Stimulated activated CD4-positive, alpha-beta T cell treated with anti-CD3 and anti-CD28 coated beads, Interleukin-1b, Interleukin-23, amount 100 ng/mL, for 1 hour (primary cell): ENCODE measurements at places on chromosomes 6 and 20.
A peak's percentile ranks its signal among the peaks of the same experiment; 100 is the strongest.

- no peak for DNase-seq
These were observed 171.1 kb upstream of the RNF217 start for GRCh38 chr6:124791156-124791555.

- DNase-seq = no peak
These were observed 4.0 kb downstream of the SLC52A3 start for GRCh38 chr20:764255-764654.

GRCh38 chr20:10793766-10794165 is 120.0 kb upstream of the JAG1 start:
- no peak for DNase-seq

DNA sequence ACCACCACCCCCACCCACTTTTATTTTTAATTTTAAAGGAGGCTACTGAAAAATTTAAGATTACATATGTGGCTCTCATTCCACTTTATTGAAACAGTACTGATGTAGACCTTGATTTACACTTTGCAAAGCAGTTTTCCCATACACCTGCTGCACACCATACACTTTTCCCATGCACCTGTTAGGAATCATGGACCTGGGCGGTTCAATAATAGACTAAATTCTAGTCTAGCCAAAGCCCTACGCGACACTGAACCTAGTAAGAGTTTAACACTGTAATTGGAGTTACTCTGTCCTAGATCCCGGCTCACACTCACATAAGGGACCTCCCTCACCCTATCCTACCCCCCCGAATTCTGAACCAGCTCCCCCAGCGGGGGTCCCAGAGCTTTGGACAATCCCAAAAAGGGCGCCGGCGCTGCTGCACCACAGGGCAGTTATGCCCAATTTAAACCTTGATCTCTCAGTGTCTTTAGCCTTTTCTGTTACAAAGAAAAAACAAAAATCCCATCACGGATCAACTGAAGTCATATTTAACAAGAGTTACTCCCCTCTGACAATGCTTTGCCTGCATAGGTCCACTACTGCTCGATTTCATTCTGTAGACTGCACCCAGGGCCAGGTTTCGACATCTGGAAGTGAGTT is 2.4 kb upstream of the GCLC start:
- DNase-seq = no peak

GRCh38 chr20:44209686-44210405 is 725 bp downstream of the OSER1 start:
- DNase-seq = no peak

DNA sequence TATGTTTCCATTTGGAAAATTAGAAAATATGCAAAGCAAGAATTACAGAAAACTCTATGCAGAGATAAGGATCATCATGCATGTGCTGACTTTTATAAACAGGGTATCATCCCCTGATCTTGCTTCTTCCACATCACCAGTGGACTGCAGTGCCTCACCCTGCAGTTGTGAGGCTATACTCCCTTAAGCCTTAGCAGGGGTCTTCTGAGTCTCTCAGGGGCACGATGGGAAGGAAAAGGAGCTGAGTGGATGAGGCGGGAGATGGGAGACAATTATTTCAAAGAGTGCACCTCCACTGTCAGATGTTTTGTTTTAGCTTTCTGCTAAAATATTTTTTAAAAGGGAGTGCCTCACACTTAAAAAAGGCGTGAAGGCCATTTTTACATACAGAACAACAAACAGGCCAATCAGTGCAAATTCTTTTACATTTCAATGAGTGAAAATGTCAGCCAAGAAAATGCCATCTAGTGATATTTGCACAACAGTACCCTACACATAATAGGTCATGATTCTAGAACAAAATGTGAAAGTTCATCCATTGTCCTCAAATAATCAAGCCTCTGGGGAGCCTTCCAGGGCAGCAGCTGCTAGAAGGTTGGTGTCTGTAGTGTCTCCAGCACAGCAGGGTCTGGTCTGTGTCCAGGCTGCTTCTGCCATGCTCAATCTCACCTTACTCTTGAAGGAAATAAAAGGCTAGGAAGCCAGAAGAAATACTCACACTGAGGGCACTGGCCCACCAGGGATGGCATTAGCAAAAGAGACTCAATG is 13.2 kb upstream of the SERPINB9 start:
- DNase-seq = no peak

DNA sequence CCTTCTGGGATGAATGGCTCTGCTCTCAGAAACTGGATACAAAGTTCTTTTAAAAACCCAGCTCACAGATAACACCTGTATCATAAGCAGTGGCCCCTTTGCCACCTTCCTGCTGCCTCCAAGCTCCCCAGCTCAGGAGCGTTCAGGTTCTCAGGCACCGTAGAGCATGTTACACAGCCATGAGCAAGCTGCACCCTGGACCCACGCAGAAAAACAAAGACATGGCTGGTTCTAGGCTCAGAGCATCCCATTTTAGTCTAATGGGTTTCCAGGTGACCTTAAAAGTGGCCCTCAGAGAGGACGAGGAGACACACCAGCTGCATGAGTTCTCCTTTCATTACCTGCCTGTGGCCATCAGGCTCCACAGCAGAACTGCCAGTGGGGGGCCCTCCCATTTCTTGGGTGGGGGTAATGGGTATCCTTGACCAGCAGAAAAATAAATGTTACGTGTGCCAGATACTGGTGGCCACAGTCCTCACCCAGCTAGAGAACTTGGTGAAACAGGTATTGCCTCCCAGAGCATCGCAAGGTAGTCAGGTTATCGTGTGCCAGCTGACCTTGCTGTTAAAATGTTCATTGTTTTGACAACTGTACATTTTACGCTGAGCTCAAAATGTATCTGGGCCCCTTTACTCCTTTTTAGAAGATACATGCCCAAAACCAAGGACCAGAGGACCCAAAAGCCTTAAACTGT is 7.5 kb downstream of the PSMA7 start:
- no peak for DNase-seq

DNA sequence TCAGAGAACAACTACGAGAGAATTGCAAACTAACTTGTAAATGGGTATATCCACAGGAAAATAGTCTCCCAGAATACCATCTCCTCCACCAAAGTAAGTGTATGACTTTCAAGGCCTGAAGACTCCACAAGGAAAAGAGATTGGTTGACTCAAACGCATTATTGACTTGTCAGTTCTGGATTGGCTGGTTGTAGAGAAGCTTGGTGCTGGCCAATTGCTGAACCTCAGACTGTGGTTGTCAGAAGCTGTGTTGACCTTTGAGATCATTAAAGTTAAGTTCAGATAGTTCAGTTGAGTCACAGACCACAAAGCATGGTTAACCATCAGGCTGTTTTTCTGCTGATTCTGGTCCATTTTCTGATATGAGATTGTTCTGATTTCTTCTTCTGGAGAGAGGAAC is 388.3 kb downstream of the BMP2 start:
- no peak for DNase-seq

- DNase-seq = no peak
These were observed 31.3 kb downstream of the TRMT6 start for GRCh38 chr20:5918856-5919625.

GRCh38 chr6:36533321-36533720 is 14.0 kb downstream of the STK38 start:
- DNase-seq = no peak

DNA sequence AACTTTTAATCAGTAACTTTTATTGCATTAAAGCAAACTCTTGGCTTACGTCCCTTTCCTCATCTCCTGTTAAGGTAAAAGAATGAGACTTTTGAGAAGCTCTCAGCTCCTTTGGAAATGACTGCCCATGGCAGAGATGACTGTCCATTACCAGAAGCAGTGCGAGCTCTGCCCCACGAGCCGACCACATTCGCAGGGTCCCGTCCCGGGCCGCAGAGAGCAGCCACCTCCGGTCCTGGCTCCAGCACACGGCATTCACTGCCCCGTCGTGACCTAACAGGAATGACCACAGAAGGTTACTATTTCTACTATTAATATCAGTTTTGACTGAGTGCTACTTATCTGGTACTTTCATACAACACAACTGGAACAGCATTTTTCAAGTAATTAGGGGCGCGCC is 63.4 kb downstream of the WDR27 start:
- DNase-seq = no peak

DNA sequence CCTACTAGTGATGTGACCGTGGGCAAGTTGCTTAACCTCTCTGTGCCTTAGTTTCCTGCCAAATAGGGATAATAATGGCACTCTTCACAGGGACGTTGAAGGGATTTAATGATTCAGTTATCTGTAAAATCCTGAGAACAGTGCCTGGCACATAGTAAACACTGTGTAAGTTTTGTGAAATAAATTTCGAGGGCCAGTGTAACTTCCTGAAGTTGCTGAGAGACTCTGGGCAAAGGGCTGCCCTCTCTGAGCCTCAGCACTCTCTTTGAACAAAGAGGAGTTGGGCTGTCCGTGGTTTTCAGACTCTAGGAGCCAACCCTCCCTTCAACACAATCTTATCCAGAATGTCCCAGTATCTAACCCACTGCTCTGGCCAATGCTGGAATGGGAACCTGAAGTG is 2.5 kb upstream of the TEAD3 start:
- DNase-seq = no peak

- DNase-seq = no peak
These were observed 43.3 kb downstream of the SCP2D1 start for GRCh38 chr20:18856873-18857272.

DNA sequence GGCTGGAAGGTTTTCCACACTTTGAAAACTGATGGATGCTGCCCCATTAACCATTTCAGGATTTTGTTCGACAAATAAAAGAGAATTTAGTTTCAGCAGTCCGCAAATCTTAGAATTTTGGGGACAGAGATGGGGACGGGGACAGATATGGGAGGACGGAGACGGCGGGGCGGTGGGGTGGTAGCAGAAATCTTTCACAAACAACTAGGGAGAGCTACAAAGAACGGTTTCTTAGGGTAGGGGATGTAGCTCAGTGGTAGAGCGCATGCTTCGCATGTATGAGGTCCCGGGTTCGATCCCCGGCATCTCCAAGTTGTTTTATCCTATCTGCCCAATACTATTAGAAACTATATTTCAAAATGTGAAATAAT is 15.1 kb downstream of the HMGN4 start:
- peak; percentile 64 for DNase-seq

DNA sequence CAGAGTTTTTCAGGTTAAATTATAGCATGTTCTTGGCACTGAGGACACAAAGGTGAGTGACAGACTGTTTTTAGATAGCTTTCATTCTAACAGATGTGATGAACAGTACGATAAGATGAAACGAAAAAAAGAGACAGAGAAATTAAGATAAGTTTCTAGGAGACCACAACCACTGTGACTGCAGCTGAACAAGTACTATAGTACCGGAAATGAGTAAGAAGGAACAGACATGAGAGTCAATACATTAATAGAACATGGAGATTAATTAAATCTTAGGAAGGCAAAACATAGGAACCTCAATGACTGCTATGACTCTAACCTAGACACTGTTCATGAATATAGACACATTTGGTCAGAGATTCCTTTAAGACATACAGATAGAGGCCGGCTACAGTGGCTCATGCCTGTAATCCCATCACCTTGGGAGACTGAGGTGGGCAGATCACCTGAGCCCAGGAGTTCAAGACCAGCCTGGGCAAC is 40.2 kb downstream of the HBS1L start:
- DNase-seq = no peak

DNA sequence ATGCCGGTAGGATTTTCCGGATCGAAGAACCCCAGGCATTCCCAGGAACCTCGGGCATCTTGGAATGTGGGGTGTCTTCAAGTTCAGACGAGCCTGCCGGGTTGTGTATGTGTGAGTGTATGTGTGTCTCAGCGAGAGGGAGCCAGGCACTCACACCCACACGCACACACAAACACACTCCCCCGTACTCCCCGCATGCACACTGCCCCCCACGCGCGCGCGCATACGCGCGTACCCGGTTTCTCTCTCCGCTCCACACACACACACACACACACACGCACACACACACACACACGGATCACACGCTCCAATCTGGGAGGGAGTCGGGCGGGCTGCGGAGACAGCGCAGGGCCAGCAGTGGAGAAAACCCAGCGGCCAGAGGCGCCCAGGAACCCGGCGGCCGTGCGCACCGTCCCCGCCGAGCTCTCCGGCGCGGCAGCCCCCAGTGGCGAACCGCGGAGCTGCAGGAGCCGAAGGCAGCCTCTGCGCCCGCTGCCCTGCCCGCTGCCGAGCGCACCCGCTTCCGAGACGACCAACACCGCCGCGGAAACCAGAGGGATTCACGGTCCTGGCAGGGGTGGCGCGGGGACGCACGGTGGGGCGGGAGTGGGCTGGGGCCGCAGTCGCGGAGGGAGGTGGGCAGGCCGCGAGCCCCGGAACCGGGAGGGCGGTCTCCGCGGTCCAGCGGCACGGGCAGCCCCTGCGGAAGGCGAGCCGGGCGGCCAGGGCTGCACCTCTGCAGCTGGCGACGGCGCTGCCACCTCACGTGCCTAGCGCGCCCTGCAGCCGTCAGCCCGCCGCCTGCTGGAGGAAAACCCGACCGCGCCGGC is at the start of gene LRFN2:
TSS of gene LRFN2 (minus strand) at position 125 of the 830 bp plus-strand sequence.
- peak; percentile 44 for DNase-seq

DNA sequence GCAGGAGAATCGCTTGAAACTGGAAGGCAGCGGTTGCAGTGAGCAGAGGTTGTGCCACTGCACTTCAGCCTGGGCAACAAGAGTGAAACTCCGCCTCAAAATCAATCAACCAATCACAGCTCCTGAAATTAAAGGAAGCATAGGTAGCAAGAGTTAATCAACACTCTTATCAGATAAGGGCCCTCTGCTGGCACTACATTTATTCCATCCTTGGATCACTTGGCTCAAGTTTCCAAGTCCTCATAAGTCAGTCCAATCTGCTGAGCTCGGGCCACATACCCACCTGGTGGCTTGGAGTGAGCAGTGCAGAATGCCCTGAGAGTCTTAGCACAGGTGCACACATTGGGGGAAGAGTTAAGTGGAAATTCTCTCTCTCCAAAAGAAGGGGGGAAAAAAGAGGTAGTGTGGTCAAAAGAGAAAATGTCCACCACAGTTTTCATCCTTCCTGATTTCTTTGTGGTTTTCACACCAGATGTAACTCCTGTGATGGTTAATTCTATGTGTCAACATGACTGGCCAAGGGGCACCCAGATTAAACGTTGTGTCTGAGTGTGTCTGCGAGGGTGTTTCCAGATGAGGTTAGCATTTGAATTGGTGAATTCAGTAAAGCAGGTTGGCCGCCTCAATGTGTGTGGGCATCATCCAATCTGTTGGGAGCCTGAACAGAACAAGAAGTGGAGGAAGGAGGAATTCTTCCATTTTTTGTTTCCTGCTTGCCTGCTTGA is 14.2 kb upstream of the FAM8A1 start:
- DNase-seq = no peak

DNA sequence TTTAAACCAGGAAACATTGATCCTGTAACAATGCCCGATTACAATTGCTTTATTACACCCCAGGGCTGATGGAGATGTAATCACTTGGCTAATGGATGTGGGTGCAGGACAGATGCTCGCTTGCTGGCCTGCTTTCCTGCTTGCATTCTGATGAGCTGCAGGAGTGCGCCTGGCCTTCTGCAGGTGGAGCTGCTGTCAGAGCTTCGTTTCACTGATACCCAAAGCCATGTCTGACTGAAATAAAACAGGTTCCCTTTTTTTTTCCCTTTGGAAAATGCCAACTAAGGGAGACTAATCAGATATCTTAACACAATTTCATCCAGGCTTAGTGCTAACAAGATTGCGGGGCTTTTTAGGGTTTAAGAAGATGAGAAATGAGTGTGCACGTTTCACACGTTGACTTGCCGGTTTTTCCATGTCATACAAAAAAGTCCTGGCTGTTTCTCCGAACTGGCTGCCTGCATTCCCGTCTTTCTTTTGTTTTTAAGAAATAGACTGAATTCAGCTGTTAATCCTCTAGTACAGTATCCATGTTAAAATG is 60.7 kb downstream of the VAPB start:
- DNase-seq = no peak

- no peak for DNase-seq
These were observed at the start of gene ADTRP for GRCh38 chr6:11778648-11779328. TSS of gene ADTRP (minus strand) at chr6:11778803. CDS start at chr6:11778759, 44 bp downstream.

GRCh38 chr6:33160728-33161344 is 31.4 kb downstream of the COL11A2 start:
- DNase-seq = no peak
